ENCODE measurements at places on chromosomes 3 and 15. TPM values are rescaled to one million over a fixed set of nuclear protein-coding genes. Genes with fewer than 3 reads are reported as not detected.

The CLEC3B gene
- total RNA-seq: 217 TPM

The GP5 gene
- total RNA-seq: not detected

The GOLGA6L9 gene
- 0.84 TPM for total RNA-seq

The MST1R gene
- 1.8 TPM for total RNA-seq

The FURIN gene
- 99.8 TPM for total RNA-seq

The CHL1 gene
- total RNA-seq: 36.4 TPM

The HOMER2 gene
- 2.9 TPM for total RNA-seq

The ZPLD1 gene
- not detected for total RNA-seq

The ZNF148 gene
- total RNA-seq: 33.1 TPM

The SPTBN5 gene
- total RNA-seq: 1.6 TPM
